ENCODE measurements at places on chromosomes 5 and 9.

GRCh38 chr5:122736086-122736845 is 38.6 kb upstream of the SNX2 start:
- DNase-seq, result no peak

- DNase-seq, result no peak
Observed at GRCh38 chr5:128406803-128407202, 131.2 kb downstream of the FBN2 start.

DNA sequence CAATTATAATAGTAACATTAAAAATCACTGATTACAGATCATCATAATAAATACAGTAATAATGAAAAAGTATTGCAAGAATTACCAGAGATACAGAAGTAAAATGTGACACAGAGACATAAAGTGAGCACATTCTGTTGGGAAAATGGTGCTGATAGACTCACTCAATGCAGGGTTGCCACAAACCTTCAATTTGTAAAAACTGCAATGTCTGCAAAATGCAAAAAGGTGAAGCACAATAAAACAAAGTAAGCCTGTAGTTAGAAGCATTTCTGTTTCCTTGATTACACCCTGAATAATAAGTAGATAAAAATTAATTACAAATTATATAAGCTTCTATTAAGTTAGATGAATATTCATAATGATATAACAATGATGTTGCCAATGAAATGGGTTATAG is 736.2 kb upstream of the CHD1 start:
- no peak for DNase-seq

DNA sequence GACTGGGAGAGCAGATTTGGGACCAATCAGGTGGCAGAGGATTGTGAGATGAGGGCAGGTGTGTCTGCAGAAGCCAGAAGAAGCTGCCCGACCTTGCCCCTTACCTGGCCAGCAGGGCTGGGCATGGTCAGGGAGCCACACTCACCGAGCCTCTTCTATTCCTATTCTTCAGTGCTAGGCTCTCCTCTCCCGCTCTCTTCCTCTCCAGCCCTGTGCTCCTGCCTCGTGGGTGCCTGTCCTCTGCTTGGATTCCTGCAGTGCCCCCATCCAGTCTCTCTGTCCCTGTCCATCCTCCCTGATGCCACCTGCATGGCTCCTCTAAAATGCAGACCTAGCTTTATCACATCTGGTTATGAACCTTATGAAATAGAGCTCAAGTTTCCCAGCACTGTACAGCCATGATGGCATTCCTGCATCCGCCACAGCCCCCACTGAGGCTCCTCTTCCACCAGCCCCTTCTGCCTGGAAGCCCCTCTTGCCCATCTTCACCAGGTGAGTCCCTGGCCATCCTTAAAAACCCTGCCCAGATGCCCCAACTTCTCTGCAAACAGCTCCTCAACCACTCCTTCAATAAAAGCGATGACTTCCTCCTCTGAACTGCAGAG is 8.2 kb downstream of the UBE2QL1 start:
- no peak for DNase-seq

- DNase-seq, result no peak
Observed at GRCh38 chr9:74589576-74589975, 92.4 kb downstream of the RORB start.

- no peak for DNase-seq
Observed at GRCh38 chr9:23258569-23258968, 567.5 kb downstream of the ELAVL2 start.

DNA sequence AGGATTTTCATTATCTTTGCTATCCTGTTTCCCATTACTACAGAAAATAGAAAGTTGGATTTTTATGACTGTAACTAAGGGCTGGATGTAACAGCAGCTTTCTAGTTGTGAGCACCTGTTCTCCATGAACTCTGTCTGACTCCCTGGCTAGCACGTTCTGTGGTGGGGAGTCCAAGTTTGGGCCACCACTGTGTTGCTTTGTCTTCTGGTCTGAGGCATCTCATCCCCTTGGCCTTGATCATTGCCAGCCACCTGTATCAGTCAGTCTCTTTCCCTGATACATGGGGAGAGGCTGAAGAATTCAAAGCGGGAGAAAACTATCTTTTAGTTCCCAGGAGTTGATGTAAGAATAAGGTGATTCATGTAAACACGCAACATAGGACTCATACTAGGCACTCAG is 33.4 kb downstream of the WDR70 start:
- DNase-seq, result no peak

- no peak for DNase-seq
Observed at GRCh38 chr5:2293906-2294305, 411.2 kb upstream of the IRX4 start.
